ENCODE measurements at places on chromosomes 2 and 18.

GRCh38 chr2:86157009-86157556 is 38.2 kb downstream of the IMMT start:
- no peak for DNase-seq

- no peak for DNase-seq
These were observed 49.9 kb upstream of the TXNDC2 start for GRCh38 chr18:9835825-9836224.

DNA sequence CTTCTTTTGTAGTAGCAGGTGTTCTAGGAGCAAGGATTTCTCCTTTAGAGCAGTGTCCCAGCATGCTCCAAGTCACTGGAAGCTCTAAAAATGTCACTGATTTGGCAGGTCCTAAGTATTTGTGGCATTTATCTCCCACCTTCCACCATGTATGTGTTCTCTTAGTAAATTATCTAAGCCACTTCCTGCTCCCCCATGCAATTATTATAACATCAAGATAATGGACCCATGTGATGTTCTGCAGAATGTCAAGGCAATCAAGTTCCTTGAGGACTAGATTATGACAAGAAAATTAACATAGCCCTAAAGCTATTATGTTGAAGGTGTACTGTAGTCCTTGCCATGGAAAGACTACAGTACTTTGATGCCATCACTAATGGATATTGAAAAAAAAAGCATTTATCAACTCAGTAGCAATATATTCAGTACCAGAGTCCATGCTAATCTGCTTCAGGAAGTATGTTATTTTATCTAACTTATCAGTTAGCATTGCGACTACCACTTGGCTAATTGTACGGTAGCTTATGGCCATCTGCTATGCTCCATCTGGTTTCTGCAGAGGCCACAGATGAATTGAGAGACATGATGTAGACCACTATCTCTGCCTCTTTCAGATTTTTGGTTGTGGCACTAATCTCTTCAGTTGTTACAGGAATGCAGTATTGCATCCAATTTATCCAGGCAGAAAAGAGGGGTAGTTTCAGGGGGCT is 56.7 kb downstream of the GPR39 start:
- no peak for DNase-seq

- DNase-seq: no peak
These were observed 82.5 kb downstream of the ATL2 start for GRCh38 chr2:38294597-38294996.

GRCh38 chr18:77114415-77115191 is 18.0 kb downstream of the MBP start:
- no peak for DNase-seq
